Activated CD4-positive, CD25-positive, alpha-beta regulatory T cell (primary cell): ENCODE measurements at places on chromosomes 12 and 14.

- DNase-seq, result no peak
Measured at GRCh38 chr14:78086342-78086741, 83.8 kb upstream of the NRXN3 start.

DNA sequence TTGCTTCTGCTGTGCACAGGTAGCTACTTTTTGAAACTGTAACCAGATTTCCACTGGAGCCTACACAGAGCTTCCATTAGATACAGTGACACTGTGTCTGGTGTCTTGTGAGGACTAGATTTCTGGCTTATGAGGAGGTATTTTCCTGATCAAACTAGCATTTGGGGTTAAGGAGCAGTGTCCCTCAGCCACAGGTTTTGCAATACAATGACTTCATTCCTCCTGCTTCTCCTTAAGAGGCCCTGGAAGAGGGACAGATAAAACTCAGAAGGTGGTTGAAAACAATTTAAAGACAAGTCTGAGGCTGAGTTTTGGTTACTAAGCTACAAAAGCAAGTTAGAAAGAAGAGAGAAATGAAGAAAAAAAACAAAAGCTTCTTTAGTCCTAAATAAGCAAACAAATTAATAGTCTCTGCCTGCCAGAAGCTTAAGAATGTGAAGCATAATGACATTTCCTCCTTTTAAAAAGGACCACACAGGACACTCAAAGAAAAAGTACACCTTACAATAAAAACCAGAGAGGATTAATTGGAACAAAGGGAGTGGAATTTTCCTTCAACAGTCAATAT is 53.0 kb downstream of the PKP2 start:
- no peak for DNase-seq

DNA sequence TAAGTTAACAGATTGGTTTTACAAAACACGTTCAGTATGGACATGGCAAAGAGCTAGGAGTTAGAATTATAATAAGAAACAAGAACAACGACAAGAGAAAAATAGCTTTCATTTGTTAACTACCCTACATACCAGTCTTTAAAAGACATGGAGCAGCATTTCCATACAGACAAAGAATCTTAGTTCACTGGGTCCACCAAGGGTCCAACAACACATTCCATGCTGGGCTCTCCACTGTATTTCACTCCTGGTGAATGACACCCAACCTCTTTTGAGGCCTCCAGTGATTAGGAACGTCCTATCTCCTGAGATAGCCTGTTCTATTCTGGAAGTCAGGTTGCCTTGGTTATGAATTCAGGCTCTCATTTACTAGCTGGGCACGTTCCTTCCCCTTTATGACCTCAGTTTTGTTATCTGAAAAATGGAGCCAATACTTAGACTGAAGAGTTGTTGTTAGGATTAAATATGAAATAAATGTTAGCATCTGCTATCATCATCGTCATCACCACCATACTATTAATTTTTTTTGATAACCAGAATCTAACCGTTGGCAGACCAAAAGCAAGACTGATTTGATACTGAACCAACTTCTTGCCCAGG is 37.7 kb downstream of the C12orf75 start:
- no peak for DNase-seq

- DNase-seq, result no peak
Measured at GRCh38 chr12:123006977-123007376, 26.5 kb downstream of the ARL6IP4 start.

GRCh38 chr12:32671930-32672780 is 6.9 kb upstream of the DNM1L start:
- DNase-seq, result no peak

DNA sequence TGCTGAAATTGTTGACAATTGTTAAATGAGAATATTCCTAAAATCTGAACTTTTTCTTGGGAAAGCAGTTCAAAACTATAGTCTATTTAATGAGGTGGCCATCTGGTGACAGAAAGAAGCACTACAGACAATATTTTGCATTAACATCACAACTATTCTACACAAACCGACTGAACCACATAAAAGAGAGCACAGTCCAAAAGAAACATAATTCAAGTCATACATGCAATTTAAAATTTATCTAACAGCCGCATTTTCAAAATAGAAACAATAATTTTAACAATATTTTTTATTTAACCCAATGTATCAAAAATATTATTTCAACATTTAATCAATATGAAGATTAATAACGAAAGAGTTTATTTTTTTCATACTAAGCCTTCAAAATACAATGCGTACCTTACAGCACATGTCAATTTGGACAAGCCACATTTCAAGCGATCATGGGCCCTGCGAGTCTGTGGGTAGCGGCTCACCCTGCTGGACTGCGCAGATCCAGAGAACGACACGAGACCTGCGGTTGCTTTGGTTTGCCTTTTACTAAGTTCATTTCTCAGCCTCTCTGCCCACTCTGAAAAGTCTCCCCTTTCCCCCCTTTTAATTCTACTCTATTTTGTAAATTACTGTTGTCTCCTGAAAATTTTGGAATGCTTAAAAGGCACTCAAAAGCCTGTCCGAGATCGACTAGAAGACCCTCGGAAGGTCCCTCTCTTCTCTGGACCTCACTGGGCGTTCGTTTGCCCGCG is 947 bp upstream of the LRRC9 start:
- DNase-seq, result no peak

- no peak for DNase-seq
Measured at GRCh38 chr14:99391671-99392070, 89.0 kb downstream of the SETD3 start.

DNA sequence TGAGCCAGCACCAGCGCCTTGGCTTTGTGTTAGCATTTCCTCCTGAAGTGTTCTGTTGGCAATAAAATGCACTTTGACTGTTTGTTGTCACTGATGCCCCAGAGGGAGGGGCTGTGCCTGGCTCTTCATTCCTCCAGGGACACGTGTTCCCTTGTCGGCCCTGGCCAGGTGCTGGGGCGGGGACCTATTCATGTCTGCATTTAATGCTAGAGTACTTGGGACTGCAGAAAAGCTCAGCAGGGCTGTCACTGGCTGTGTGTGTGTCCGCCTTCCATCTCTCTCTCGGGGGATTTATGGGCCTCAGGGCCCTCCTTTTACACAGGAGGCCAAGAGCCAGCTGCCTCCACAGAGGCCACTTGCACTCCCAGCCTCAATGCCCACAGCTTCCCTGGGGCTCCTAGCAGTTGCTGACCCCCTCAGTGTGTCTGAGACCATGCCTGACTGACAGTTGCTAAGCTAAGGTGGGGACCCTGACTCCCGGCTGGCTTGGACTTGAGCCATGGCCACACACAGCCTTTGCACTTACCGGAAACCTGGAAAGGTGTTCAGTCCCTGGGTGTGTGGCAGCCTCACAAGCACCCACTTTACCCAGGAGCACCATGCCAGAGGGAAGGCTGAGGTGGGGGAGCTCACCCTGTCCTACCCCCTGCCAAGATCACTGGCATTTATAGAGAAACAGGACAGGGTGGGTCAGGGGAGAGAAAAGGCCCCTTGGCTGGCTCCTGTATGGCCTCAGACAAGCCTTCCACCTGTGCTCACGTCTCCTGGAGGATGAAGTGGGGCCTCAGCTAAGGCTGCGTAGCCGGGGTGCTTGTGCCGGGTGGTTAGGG is 27.8 kb downstream of the HIP1R start:
- DNase-seq, result no peak

GRCh38 chr12:64611341-64612284 is 1.3 kb downstream of the RASSF3 start:
- DNase-seq, result no peak

DNA sequence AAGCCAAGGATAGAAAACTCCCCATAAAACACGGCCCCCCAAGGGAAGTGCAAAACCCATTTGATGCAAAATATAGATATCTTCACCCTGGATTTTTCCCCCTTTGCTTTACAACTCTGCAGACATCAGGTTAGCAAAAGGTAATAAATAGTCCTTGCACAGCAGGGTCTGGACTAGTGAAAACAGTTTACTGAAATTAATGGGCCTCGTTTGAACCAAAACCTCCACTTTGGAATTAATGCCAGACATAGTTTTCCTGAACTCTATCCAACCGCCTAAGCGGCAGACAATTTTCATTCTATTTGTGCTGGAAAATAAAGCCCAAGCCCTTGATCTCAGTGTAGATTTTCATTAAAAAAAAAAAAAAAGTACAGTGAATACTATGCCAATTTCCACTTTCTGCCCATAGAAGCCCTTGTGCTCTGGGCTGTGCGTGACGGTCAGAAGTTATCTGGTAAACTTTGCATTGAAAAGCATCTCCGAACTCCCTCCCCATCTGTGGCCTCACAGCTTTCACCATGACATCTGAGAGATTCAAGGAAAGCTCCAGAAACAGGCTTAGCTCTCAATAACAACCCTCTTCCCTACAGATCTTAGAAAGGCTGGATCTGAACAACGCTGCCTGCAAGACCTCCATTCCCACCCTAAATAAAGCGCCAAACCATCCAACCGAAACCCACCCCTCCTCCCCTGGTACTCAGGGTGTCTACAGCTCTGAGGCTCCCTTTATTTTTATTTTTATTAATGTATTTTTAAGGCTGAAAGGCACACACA is 11.0 kb upstream of the IRF2BPL start:
- DNase-seq, result no peak

DNA sequence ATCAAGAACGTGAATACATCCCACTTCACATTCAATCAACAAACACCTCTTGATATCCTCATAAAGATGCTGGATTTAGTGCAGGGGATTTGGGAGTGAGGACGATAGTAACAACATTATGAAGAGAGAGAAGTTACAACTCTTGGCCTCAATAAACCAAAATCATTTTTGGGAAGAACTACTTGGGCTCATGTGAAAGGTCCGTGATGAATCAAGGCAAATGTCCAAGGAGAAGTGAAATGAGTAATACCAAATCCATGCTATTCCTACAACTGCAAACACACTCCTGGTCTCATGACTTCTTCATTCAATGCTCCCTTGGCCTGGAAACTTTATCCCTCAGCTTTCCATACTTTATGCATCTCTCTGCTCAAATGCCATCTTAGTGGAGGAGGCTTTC is 162.0 kb upstream of the LMNTD1 start:
- DNase-seq, result no peak

DNA sequence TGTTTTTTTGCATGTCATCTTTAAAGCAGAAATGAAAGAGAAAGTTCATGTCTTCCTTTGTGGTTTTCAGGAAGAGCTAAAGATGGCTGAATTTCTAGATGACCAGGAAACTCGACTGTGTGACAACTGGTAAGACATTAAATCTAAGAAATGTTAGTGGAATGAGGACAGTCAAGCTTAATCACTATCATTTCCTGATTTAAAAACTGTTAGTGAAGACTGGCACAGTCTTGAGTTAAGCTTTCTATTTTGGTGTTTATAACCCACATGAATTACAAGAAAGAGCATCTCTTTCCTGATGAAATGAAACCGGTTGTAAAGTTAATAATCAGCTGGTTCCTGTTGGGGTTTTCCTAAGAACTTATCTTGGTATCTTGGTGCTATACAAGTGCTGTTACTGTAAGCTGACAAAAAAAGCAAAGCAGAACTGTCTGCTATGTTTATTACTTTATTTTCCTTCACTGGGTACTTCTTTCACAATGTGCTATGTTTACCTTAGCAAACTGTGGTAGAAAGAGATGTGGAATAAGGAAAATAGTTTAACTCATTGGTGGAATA is 5.2 kb downstream of the TRAFD1 start:
- DNase-seq, result no peak

DNA sequence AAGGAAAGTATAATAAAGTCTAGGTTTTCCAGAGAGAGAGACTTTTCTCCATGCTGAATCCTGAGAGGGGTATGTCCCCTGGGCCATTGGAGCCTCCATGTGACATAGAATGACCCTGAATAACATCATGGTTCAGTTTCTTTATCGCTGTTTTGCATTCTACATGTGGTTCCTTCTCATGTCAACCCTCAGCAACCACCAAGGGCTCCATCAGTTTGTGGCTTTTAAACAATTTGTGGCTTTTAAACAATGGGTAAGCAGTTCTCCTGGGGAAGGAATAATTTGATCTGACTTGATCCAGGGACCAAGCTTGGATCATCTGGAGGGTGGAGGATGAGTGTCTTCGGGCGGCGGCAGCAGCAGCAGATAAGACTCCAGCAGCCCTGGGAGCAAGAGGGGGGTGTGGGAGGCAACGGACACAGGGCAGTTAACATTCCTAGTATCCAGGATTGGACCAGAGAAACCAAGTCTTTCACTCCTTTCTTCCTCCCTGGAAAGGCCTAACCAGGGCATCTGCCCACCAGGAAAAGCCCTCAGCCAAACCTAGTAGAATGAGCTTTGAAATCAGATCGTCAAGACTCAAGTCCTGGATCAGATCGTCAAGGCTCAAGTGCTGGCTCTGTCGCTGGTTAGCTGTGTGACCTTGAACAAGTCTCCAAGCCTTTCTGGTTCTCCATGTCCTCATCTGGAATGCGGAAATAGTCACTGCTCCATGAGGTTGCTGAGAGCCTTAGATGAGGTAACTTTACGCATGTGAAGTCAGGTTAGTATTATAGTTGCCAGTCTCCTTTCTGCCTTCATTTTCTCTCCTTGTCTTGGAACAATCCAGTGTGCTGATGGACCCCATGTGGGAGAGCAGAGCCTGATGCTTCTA is 27.8 kb upstream of the FAM222A start:
- DNase-seq, result no peak

- no peak for DNase-seq
Measured at GRCh38 chr14:65098586-65098985, 3.7 kb downstream of the MAX start.

GRCh38 chr12:92144631-92145480 is 790 bp downstream of the BTG1 start:
- peak; percentile 48 for DNase-seq

DNA sequence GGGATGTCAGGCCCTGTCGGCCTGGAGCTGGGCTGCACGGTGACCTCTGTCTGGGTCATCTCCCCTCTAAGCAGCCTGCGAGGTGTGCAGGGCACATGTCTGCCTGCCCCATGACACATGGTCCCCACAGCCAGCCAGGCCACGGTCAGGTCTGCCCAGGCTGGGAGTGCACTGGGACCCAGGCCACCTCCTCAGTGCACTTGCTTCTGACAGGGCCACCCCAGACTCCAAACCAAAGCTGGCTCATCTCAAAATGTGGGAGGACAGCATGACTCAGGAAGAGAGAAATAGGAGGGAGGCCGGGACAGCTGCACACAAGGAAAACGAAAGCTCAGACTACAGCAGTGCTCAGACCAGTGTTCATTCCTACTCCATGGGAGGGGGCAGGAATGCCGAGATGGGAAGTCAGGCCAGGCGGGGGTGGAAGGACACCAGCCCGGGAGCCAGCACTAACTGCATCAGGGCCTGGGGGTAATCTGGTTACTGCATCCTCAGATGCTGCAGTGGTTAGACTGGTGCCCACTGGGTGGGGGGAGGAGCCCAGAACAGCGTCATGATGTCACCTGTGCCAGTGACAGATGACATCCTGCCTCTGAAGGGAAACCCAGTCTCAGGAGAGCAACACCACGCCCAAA is 4.0 kb downstream of the P2RX2 start:
- DNase-seq, result no peak

- DNase-seq, result no peak
Measured at GRCh38 chr12:107547389-107547788, 138.2 kb upstream of the PWP1 start.

GRCh38 chr14:52950410-52950897 is 396 bp downstream of the FERMT2 start:
- no peak for DNase-seq

GRCh38 chr12:130647814-130648213 is 68.3 kb downstream of the RIMBP2 start:
- no peak for DNase-seq

GRCh38 chr14:70972107-70972976 is 65.1 kb downstream of the PCNX1 start:
- peak; percentile 64 for DNase-seq

- no peak for DNase-seq
Measured at GRCh38 chr12:112973818-112974231, 4.5 kb upstream of the OAS2 start.
